ENCODE measurements at places on chromosomes 5 and 9.

GRCh38 chr9:122998448-122998847 is 35.0 kb upstream of the GPR21 start:
- no peak for DNase-seq

GRCh38 chr5:176994460-176995121 is 12.0 kb downstream of the UIMC1 start:
- no peak for DNase-seq

DNA sequence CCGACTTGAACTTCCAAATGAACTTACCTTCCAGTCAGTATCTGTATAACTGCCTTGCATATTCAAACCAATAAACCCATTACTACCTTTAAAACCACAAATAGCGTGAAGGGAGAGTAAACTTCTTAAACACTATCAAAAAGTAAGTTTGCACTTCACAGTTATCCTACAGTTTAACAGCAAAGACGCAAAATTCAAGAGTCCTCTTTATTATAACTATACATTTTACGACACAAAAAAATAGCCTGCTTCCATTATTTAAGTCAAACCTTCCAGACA is 1.8 kb downstream of the PTBP3 start:
- DNase-seq, result peak; percentile 30

DNA sequence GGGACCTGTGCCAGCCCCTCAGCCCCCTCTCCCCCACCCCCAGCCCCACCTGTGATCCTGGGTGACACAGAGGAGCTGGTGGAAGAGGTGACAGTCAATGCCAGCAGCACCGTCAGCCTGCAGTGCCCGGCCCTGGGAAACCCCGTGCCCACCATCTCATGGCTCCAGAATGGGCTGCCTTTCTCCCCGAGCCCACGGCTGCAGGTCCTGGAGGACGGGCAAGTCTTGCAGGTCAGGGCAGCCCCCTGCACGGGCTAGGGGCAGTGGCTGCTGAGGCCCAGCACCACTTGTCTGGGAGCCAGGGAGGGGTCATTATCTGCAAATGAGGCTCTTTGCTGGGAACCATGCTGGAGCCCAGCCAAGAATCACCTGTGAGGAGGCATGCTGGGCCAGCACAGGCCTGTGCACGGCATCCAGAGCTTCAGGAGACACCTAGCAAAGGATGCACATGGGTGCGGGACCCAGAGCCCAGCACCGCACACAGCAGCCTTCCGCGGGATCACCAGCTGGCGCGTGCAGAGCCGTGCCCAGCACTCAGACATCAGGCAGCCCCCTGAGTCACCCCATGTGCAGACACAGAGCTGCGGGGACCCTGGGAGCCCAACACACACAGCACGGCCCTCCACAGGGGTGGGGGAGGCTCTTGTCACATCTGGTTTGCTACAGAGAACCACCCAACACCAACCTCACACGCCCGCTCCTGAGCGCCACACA is 62.0 kb upstream of the ASS1 start:
- no peak for DNase-seq

DNA sequence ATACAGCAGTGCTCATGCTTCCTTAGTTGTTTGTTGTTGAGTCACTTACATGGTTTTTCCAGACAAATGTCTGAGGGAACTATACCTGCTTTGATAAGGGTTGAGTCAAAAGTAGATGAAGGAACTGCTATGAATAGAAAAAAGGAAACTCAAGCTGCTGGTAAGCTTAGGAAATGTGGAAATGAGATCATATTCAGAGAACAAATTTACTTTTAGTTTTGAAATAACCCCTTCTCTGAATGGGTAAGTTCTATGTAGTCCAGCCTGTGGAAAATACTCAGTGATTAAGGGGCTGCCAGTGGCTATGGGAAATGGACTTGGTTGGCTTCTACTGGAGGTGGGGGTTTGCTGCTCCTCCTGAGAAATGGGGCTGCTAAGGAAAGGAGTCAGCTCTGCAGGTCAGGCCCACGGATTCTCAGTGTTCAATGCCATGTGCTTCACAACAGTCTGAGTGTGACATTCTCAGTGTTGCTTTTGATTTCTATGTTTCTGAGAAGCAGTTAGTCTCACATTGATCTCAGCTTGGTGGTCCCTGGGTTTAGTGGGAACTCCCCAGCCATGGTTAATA is 47.7 kb upstream of the GLRX start:
- DNase-seq, result no peak

- no peak for DNase-seq
Observed at GRCh38 chr9:132238992-132239391, 77.1 kb downstream of the NTNG2 start.

GRCh38 chr9:17882688-17883594 is 304.1 kb downstream of the SH3GL2 start:
- DNase-seq, result no peak
